ENCODE measurements at places on chromosomes 13 and 19.
A peak's percentile ranks its signal among the peaks of the same experiment; 100 is the strongest.

- DNase-seq = no peak
Measured at GRCh38 chr13:37617173-37617572, 18.6 kb upstream of the POSTN start.

- DNase-seq = no peak
Measured at GRCh38 chr13:34810996-34811395, 131.1 kb upstream of the NBEA start.

GRCh38 chr19:12884926-12885748, 1.9 kb downstream of the KLF1 start:
- DNase-seq = no peak

GRCh38 chr13:38582133-38582532, 104.7 kb upstream of the FREM2 start:
- DNase-seq = peak; percentile 11

DNA sequence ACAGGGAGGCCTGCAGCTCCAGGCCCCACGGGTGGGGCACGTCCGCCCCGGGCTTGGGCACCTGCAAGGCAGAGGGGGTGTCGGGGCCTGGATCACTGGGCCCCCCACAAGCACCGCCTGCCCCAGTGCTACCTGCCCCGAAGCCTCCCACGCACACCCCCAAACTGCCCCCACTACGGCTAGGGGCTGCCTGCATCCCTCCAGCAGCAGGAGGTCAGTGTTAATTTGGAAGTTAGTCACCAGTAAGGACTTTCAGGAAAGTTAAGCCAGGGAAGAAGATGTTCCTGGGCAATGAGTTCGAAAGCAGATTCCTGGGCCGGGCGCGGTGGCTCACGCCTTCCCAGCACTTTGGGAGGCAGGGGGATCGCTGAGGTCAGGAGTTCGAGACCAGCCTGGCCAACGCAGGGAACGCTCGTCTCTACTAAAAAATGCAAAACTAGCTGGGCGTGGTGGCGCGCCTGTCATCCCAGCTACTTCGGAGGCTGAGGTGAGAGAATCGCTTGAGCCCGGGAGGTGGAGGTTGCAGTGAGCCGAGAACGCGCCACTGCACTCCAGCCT, 5.5 kb downstream of the PEAK3 start:
- no peak for DNase-seq

DNA sequence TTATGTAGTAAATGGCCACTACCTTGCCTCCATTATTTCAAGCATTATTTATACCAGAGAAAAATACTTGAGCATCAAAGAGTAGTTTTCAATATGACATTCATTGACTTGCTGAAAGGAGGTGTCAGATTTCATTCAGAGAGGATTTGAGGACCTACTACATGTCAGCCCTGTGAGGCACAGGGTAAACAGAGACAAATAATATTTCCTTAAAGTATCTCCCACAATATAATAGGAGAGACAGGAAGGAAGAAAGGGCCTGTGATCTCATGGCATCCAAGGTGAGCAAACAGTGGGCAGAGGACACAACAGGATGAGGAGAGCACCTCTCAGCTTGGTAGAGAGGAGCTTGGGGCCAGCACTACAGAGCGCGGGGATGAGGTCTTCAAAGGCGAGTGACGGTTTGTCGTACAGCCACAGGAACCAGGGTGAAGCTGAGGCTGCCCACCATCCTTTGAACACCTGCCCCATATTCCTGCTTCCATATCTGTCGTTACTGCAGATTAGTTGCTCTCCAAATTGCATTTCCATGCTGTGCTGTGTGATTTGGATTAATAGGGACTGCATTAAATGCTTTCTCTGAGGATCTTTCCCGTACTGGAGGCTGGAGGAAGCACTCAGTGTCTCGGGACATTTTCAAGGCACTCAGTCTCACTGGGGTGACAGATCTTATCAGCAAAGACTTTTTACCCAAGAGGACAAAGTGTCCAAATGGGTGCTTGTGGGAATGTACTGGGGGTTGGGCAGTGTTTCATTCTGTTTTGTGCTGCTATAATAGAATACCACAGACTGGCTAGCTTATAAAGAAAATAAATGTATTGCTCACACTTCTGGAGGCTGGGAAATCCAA, 59.2 kb downstream of the GJA3 start:
- peak; percentile 53 for DNase-seq

DNA sequence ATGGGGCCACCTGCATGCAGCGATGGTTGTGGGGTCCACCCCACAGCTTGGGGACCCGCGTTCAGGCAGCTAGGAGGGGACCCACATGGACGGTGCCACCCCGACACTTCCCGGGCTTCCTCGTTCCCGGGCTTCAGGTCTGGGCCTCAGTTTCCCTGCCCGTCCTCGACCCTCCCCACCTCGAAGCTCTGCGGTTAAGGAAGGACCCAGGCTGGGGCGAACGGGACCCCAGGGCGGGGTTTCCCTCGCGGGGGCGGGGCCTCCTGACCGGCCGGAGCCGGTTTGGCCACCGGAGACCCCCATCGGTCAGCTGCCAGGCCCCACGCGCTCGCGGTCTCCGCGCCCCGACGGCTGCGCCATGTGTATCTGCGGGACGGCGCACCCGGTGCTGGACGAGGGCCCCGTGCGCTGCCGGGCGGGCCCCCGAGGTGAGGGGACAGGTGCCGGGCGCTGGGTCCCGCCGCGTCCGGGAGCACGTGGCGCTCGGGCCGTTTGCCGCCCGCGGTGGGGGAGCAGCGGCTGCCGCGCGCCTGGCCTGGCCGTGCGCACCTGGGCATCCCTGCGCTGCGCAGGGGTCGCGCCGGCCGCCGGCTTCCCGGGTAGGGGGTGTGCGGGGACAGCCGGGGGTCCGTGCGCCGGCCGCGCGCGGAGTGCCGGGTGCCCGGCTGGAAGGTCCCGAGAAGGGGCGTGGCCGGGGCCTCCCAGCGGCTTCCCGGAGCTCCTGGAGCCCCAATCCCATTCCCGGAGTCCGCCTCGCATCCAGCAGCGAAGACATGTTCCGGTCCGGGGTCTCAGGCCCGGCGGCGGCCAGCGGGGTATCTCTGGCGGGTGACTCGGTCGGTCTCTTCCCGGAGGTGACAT, 4.2 kb downstream of the ARHGAP45 start:
- DNase-seq = no peak

DNA sequence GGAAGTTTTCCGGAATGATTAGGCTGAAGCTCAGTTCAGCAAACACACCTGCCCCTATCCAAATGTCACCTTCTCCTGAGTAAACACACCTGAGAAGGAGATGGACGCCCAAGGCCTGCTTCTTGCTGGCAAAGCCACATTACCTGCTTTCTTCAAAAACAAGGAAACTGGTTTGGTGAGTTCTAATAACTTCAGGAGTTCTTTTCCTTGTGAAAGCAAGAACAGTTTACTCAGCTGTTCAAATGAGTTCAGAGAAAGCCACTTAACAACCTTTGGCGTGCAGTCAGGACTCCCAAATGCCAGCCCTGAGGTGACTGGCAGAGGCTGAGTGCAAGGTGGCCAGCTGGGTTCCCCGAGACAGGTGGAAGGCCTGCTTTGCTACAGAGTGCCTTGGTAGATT, 160.5 kb downstream of the STK24 start:
- DNase-seq = no peak

DNA sequence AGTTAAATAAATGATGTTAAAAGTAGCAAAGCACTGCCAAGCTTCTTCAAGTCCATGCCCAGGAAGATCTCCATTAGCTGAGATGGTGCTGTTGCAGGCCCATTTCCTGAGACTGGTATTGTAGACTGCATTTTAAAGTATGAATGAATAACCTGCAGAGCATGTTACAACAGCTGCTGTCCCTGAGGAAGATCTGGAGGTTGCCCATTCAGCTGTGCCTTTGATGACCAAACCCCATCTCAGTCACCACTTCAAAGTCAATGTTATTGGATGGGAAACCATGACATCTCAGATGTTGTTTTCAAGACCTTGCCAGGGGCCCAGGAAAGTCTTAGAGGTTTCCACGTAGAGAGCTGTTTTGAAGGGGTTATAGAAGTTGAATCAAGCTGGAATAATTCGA, 281.3 kb downstream of the MTUS2 start:
- DNase-seq = peak; percentile 86

GRCh38 chr19:11737964-11738745, 591 bp downstream of the ZNF823 start:
- peak; percentile 46 for DNase-seq

DNA sequence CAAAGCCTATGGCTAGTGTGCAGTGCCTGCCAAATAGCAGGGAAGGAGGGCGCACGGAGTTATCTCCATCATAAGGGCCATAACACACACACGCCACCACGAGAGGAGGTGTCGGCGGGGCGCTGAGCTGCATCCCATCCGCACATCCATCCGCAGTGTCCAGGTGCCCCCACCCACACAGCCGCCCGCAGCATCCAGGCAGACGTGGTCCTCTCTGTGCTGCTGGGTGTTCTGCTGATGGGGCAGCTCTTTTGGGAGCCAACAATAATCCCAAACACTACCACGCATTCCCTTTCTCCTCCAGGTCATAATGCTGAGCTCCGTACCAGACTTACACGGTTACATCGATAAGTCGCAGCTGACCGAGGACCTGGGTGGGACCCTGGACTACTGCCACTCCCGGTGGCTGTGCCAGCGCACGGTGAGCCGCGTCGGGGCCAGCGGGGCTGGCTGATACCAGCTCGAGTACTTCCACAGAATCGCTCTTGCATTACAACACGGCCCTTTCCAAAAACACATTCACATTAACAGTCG, 41.5 kb upstream of the F7 start:
- DNase-seq = no peak

Data from DND-41 (cell line).